Ascending aorta (tissue), 2 donors: ENCODE measurements at places on chromosomes 3 and 15. TPM values are rescaled to one million over a fixed set of nuclear protein-coding genes. Genes with fewer than 3 reads are reported as not detected.
A peak's percentile ranks its signal among the peaks of the same experiment; 100 is the strongest.

Gene PRRT3
- 1.1 TPM for total RNA-seq

GRCh38 chr15:77531191-77532000, 101.3 kb downstream of the LINGO1 start:
- DNase-seq, result no peak
- no peak overlapping the region for H3K27ac ChIP-seq
- no peaks in the 10 kb centered on the region for H3K27me3 ChIP-seq
- H3K4me1 ChIP-seq, result no peaks in the 10 kb centered on the region

GRCh38 chr3:111299192-111299615, 227.6 kb downstream of the NECTIN3 start:
- no peaks in the 10 kb centered on the region for H3K27me3 ChIP-seq
- no peak overlapping the region for H3K27ac ChIP-seq

- no peaks in the 10 kb centered on the region for H3K36me3 ChIP-seq
- H3K27me3 ChIP-seq, result no peaks in the 10 kb centered on the region
- no peak overlapping the region for H3K4me3 ChIP-seq
- H3K4me1 ChIP-seq, result no peaks in the 10 kb centered on the region
Observed at GRCh38 chr3:4956099-4956498, 23.1 kb upstream of the BHLHE40 start.

Gene GP9
- not detected for total RNA-seq

DNA sequence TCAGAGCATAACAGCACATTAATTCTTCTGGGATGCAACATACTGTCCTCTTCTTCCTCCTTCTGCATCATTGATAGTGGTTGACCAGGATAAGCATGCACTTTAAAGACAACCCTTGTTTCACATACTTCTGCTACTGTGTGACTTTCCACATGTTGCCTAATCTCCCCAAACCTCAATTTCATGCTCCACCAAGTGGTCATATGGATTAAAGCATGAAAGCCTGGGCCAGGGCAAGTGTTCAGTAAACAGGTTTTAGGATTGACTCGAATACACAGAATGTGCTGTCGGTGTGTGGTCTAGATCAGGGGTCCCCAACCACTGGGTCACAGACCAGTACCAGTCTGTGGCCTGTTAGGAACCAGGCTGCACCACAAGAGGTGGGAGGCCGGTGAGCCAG, 22.5 kb upstream of the BFSP2 start:
- no peak overlapping the region for H3K4me3 ChIP-seq
- H3K4me1 ChIP-seq, result no peaks in the 10 kb centered on the region
- no peak for DNase-seq
- no peak overlapping the region for H3K27ac ChIP-seq
- no peaks in the 10 kb centered on the region for H3K27me3 ChIP-seq

Gene TUSC7
- not detected for total RNA-seq

DNA sequence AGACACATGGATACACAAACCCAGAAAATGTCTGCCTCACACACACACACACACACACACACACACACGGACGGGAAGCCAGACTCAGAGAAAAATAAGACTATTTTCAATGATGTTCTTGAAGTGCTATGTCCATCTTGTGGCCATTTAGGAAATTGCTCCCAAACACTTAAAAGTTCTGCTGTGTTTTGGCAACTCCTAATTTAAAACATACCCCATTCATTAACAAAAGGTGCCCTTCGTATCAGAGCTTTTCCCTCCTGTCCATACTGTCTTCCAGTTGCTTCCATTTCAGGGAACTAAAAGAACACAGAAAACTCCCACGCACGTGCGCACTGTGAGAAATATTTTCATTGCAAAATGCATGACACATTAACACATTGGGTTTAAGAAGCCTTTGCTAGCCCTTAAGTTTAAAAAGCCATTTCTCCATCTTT, 44.6 kb downstream of the SLC12A1 start:
- DNase-seq, result no peak
- H3K27me3 ChIP-seq, result no peaks in the 10 kb centered on the region
- no peaks in the 10 kb centered on the region for H3K36me3 ChIP-seq
- no peak overlapping the region for H3K27ac ChIP-seq

Gene SST
- total RNA-seq, result not detected

Gene CSPG4
- 258 TPM for total RNA-seq

DNA sequence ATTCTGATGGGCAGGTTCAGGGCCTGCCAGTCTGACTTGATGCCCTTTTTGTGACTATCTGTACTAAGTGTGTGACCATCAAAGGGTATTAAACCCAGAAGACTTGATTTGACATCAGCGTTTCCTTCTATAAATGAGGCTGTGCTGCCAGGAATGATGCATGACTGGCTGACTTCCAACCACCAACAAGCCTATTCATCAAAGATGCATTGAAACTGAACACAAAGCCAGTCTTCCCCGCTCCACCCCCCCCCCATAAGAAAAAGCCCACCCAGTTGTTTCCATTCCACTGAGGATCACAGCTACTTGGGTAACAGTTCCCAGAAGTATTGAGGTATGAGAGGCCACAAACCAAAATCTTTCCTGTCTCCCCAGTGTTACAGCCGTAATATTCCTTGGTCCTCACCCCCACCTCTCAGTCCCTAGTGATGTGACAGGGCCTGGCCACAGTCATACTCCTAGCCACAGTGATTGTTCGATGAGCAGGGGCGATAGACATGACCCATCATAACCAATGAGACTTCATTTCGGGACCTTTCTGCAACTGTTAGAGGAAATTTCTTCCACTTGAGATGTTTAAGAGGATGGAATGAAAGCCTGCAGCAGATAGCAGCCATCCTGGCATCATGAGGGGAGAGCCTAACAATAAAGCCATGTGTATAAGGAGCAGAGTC, 22.6 kb downstream of the SH3BP5 start:
- H3K4me1 ChIP-seq, result no peaks in the 10 kb centered on the region
- peak overlapping the region; percentile 1 for H3K27ac ChIP-seq
- no peak for DNase-seq
- no peak overlapping the region for H3K4me3 ChIP-seq
- H3K27me3 ChIP-seq, result no peaks in the 10 kb centered on the region

DNA sequence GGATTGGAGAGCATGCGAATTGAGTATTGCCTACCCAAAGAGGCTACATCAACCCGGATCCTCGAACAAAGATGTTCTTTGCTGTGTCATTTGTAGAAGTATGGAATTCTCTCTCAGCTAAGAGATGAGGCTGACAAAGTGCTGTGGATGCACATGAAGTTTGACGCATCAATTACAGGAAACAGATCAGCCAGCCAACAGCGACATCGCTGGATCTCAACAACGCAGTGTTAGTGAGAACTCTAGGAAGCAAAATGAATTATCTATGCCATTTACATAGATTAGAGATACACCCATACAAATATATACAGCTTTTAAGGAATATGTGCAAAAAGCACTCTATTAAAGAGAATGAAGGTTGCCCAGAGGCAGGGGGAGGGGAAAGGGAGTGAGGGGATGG, 160.6 kb upstream of the RGMA start:
- H3K4me3 ChIP-seq, result no peak overlapping the region
- H3K27ac ChIP-seq, result no peak overlapping the region
- no peaks in the 10 kb centered on the region for H3K36me3 ChIP-seq
- H3K27me3 ChIP-seq, result no peaks in the 10 kb centered on the region

- H3K27me3 ChIP-seq, result no peaks in the 10 kb centered on the region
- H3K36me3 ChIP-seq, result no peaks in the 10 kb centered on the region
- H3K4me1 ChIP-seq, result no peaks in the 10 kb centered on the region
- H3K4me3 ChIP-seq, result no peak overlapping the region
- peak; percentile 4 for DNase-seq
- H3K27ac ChIP-seq, result no peak overlapping the region
Observed at GRCh38 chr3:135081451-135081850, 286.4 kb downstream of the EPHB1 start.

Gene ZIC4
- not detected for total RNA-seq

- no peak for DNase-seq
- H3K4me3 ChIP-seq, result peak within 1 kb of the TSS; percentile 62
- no peaks in the 10 kb centered on the region for H3K36me3 ChIP-seq
- peaks cover 14% of the 10 kb centered on the region for H3K4me1 ChIP-seq
- no peak within 1 kb of the TSS for H3K27ac ChIP-seq
- peaks cover 11% of the 10 kb centered on the region for H3K27me3 ChIP-seq
Observed at GRCh38 chr3:32817558-32818228, at the start of gene TRIM71. TSS of gene TRIM71 (plus strand) at chr3:32817997. CDS start at chr3:32818081, 84 bp downstream.

- DNase-seq, result no peak
- H3K36me3 ChIP-seq, result no peaks in the 10 kb centered on the region
- no peaks in the 10 kb centered on the region for H3K4me1 ChIP-seq
- H3K27me3 ChIP-seq, result no peaks in the 10 kb centered on the region
- no peak overlapping the region for H3K4me3 ChIP-seq
Observed at GRCh38 chr3:129371041-129371826, 57.2 kb downstream of the EFCAB12 start.

DNA sequence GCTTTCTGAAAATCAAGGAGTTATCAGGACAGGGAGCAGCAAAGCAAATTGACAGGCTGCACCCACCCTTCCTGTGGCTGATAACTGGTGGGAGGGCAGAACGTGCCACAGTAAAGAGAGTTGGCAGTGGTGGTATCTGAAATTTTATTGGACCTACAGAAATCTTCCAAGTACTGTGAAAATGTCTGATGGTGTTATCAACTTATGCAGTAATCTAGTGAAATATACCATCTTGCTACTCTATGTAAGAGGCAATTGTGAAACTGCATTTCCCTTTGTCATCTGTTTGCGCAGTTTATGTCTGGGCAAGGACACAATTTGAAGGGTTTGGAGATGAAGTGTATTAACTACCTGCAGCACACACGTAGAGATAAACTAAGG, 1.5 kb downstream of the PLCL2 start:
- peak overlapping the region; percentile 95 for H3K4me3 ChIP-seq
- DNase-seq, result no peak
- H3K36me3 ChIP-seq, result no peaks in the 10 kb centered on the region
- H3K4me1 ChIP-seq, result peaks cover 20% of the 10 kb centered on the region
- H3K27ac ChIP-seq, result peak overlapping the region; percentile 90

Gene TRH
- total RNA-seq, result not detected
